ENCODE measurements at places on chromosomes 5 and 9.

- DNase-seq = no peak
These were observed 117.0 kb downstream of the GLIS3 start for GRCh38 chr9:4182831-4183230.

DNA sequence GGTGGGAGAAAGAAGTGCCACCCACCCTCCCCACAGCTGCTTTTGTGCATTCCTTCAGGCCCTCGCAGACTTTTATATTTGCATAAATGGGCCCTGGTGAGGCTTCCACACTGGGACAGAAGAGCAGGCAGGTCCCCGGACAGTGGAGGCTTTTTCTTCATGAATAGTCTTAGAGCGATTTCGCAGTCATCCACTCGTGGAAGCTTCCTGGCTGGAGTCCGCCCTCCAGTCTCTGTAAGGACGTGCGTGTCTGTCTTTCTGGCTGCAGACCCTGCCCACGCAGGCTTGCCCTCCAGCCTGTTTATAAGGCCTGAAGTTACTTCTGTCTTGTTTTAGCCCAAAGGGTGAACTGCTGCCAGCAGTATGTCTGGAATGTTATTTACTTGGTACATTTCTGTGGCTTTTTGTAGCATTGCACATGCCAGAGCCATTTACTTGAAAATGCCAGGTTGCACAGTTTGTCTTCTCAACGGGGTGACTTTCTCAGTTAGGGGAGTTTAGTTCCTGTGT lies 195.7 kb downstream of the AOPEP start:
- DNase-seq = no peak

DNA sequence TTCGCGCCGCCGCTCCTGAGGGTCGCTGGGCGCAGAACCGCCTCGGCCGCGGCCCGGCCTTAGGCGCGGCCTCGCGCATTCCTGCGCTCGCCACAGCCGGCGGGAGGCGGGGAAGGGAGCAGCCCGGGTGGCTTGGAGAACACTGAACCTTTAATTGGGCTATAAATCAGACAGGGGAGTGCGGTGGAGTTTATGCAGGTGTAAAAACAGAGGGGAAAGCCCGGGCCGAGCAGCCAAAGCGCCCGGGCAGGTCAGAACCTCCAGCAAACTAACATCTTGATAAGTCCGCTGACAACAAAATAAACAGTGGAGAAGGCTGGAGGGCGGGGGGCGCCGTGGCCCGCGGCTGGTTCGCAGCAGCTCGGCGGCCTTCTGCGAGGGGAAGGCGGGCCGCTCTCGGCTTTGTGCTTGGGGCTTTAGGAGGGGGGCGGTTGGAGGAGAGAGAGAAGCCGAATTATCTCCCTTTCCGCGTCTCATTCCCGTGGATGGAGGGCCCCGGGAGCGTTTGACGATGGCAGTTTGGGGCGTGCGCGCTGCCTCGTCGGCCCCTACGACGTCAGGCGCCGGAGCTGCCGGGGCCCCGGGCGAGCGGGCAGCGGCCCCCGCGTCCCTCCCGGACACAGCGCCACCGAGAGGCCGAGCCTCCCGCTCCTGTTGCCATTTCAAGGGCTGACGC lies 11.3 kb downstream of the FOXD1 start:
- DNase-seq = no peak

- DNase-seq = no peak
These were observed 21.0 kb downstream of the DHX29 start for GRCh38 chr5:55286411-55286933.

DNA sequence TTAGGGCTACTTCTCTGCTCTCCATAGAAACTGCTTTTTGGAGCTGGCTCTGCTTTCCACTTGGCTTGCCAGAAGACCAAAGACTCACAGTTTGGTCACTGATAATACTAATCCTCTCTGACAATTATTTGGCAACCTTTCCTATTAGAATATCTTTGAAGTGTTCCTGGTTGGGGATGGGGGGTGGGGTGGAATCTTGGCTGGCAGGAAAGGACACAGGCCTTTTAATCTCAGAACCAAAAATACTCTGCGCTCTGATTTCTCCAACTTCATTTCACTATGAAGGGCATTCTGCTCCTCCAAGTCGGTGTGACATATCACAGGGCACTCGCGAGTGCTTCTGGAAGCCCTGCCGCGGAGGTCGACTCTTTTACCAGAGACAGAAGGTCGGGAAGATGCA lies 1329.0 kb upstream of the WWC1 start:
- DNase-seq = no peak

All from GOT3 (cell line).